ENCODE measurements at places on chromosomes 5 and 9.
A peak's percentile ranks its signal among the peaks of the same experiment; 100 is the strongest.

GRCh38 chr9:76655971-76656370 is 108.3 kb upstream of the PCA3 start:
- DNase-seq = no peak

DNA sequence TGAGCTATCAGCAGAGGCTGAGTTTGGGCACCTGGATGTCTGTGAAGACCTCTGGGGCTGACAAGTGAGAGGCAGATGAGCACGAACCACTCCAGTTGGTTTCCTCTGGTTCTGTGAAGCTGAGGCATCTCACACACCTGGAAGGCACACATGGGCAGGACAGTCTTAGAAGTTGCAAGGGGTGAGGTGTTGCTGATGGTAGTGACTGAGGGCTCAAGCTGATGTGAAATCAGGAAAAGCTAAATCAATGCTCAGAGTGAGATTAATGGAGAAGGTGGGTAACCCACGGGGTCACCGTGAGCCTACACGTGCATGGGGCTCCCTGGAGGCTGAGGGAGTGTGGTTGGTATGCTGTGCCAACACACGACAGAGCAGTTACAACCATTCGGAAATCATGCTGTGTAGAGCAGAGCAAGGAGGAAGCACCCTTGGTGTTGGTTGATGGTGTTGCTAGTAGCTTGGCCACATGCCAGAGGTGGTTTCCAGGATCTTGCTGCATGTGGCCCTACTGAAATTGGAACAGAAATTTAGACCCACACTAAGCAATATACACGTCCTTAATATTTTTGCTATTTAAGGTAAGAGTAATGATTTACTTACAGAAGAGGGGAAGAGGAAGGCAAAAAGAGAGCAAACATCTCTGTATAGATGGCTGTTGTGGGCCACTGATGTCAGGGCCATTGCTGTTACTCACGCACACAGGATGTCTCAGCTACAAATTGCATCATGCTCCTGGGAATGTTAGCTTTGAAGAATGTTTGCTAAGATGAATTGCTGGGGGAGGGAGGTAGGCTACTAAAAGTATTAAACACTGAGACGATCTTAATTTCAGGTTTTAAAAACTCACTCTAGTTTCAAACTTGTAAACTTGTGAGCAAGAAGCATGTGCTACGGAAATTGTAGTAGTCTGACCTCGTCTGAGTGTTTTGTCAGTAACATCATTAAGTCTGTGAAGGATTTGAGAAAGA is 170.5 kb downstream of the ARHGEF28 start:
- no peak for DNase-seq

DNA sequence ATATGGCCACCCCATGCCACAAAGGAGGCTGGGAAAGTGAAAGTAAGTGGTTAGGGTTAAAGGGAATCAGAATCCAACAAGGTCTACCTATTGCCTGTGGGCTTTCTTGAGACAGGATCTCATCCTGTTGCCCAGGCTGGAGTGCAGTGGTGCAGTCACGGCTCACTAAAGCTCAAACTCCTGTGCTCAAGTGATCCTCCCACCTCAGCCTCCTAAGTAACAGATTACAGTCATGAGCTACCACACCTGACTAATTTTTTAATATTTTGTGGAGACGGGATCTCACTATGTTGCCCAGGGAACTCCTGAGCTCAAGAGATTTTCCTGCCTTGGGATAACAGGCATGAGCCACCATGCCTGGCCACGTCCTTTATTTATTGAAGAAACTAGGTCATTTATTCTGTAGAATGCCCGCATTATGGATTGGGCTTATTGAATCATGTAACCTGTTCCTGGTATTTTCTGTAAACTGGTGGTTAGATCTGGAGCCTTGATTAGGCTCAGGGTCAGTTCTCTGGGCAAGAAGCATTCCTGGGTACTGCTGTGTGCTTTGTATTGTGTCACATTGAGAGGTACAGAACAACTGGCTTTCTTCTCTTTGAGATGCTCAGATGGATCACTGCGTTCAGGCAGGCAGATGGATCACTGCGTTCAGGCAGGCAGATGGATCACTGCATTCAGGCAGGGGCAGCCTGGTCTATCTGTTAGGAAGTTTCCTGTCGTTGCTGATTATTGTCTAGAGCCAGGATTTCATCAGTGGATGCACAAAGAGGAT is 41.6 kb downstream of the ERGIC1 start:
- no peak for DNase-seq

DNA sequence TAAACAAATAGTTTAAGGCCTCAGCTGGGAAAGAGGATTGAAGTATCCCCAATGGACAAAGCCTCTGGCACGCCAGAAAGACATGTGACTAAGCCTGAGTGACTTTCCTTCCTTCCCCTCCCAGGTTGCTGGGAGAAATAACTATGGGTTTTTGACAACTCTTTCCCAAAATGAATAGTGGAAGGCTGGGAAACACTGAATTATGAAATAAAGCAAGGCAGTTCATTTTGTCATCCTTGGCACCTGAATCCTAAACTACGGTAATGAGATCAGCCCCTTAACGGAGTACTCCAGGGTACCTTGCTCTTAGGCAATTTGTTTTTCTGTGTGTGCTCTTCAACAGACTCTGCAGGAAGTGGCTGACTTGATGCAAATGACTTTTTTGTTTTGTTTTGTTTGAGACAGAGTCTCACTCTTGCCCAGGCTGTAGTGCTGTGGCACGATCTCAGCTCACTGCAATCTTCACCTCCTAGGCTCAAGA is 75.2 kb downstream of the LMNB1 start:
- peak; percentile 39 for DNase-seq

DNA sequence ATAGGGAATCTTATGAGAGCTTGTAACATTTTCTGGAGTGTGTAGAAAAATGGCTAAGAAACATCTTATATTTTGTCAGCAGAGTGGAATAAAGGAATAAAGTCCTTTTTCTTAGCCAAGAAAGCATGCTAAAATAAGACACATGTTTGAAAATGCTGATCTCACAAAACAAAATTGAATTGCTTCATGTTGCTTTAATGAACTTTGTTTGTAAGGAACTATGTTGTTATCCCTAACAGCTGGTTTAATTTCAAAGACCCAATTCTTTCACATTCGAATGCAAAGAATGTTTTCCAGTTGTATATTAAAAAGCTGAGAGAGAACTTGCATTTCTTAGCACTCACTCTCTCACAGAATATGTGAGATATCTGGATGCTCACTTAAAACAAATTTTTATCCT is 107.6 kb downstream of the MUSK start:
- DNase-seq = peak; percentile 24

DNA sequence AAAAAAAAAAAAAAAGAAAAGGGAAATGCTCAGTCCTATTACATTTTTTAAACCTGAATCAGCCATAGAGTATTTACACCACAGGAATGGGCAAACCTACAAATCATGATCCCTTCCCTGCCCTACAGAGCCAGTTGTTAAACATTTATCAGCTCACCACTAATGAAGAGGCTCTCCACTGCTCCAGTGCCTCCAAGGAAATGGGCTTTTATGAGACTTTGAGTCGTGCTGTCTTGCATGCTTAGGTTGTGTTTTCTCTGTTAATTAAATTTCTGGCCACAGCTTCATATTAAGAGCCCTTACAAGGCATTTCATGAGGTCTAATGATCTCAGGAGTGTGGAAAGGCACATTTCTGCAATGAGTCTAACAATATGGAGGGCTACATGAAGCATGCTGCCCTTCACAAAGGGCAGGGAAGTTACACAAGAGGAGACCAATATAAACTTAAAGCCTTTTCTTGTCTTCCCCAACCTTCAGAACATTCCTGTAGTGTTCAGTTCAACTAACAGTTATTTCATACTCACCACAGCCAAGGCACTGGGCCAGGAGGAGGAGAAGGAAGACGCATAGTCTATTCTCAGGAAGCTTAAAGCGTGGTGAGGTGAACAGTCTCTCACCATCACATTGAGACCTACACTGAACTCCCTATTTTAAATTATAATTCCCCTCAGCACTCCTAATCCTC is 140.1 kb upstream of the ABCA1 start:
- no peak for DNase-seq

DNA sequence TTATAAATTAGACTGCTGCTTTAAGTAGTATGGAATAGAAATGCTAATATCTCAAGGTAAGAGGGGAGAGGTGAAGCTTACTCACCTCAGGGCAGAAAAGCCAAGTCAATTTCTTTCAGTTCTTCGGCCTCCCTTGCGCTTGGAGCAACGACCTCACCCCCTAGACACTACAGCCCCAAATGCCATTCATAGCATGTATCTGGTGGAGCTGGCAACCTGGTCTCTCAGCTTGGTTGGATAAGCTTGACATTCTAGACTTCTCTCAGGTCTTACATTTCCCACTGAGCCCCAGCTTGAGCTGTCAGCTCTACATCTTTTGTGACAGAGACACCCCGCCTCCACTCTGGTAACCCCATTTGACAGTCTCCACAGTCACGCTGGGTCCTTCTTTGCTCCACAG is 154.9 kb downstream of the ZNF608 start:
- no peak for DNase-seq

GRCh38 chr5:33046091-33046490 is 335.0 kb downstream of the NPR3 start:
- no peak for DNase-seq

- DNase-seq = no peak
Observed at GRCh38 chr9:20048985-20049384, 260.1 kb upstream of the SLC24A2 start.

- DNase-seq = no peak
Observed at GRCh38 chr5:59559323-59559722, 334.2 kb downstream of the PDE4D start.

DNA sequence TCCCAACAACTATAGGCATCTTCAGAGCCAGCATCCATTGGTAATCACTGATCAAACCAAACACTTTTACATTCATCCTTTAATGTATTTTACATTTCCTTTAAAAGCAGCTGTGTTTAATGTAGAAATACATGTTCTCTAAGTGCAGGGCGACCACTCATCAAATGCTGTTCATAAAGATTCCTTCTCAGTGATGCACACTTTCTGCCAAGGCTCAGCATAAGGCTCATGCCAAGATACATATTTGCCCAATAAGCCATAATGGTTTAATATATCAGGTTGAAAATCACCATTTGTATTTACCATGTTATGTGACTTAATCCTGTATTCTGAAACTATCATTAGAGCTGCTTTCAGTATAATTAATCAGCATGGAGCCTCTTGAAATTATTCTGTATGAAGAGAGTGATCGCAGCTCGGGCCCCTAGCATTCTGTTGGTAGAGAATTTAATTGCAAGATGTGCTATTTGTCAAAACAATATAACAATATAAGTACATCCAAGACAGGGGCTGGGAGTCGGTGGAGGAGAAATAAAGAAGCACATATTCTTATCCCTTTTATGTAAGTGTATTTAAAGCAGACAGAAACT is 267.5 kb downstream of the EBF1 start:
- DNase-seq = no peak

GRCh38 chr9:893843-894420 is 52.4 kb downstream of the DMRT1 start:
- peak; percentile 32 for DNase-seq

GRCh38 chr5:119287547-119288111 is 68.2 kb upstream of the TNFAIP8 start:
- DNase-seq = no peak

GRCh38 chr9:22079873-22080341 is 70.8 kb upstream of the CDKN2B start:
- no peak for DNase-seq

Data from spinal cord (tissue), 10 donors.